Activated T-helper 1 cell treated with anti-CD3 and anti-CD28 coated beads, Interleukin-12 subunit alpha, Interleukin-12 subunit beta, Interleukin-2, Interleukin-4 antibody, amounts not matched to agents 30 ng/mL and 10 ng/mL and 1 ng/mL, durations not matched to agents 14 hours and 24 hours and 36 hours (primary cell): ENCODE measurements at places on chromosomes 2 and 18.

DNA sequence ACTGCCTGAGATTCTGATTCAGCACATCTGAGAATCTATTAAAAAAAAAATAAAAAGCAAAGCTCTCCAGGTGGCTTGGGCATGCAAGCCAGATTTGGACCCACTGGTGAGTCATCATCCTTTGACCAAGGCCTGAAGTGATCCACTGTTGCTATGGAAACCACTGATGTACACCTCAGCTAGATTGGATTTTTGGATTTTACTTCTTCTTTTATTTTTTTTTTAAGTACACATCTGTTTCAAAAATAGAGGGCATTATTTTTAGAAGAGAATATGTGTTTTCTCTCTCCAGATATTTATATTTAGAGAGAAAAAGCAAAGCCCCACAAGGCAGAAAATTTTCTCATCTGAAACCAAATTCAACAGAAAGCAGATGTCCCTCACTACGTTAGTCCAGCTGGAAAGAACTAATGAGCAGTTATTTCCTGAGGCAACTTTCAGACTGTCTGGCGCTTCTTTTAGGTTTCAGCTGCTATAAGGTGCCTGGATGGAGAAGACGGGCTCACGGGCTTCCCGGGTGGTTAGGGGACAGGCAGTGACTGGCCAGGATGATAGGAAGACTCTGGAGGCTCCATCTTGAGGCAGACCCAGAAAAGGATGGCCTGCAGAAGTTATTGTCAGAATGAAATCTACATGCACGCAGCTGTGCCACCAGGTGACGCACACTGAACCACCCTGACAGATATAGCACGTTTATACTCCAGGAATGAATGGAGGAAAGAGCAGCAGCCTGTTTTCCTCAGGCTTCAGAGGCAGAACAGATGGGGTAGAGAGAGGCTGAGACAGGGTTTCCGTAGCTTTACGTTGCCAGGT, 50.5 kb downstream of the MRPL35 start:
- H3K27me3 ChIP-seq, result peaks cover 10% of the 10 kb centered on the region
- H3K4me3 ChIP-seq, result no peak overlapping the region
- DNase-seq, result no peak
- H3K36me3 ChIP-seq, result no peaks in the 10 kb centered on the region

- no peak overlapping the region for H3K27ac ChIP-seq
- no peaks in the 10 kb centered on the region for H3K27me3 ChIP-seq
- no peaks in the 10 kb centered on the region for H3K36me3 ChIP-seq
- no peak overlapping the region for H3K4me3 ChIP-seq
Measured at GRCh38 chr2:196362973-196363549, 191.7 kb upstream of the STK17B start.

GRCh38 chr2:67389286-67389685, 7.8 kb upstream of the ETAA1 start:
- no peak overlapping the region for H3K27ac ChIP-seq
- no peaks in the 10 kb centered on the region for H3K27me3 ChIP-seq
- no peak overlapping the region for H3K4me3 ChIP-seq
- DNase-seq, result no peak
- H3K36me3 ChIP-seq, result no peaks in the 10 kb centered on the region
- H3K4me1 ChIP-seq, result no peaks in the 10 kb centered on the region

- H3K4me3 ChIP-seq, result no peak overlapping the region
- DNase-seq, result peak; percentile 36
- peaks cover 2% of the 10 kb centered on the region for H3K27me3 ChIP-seq
- H3K27ac ChIP-seq, result no peak overlapping the region
- no peaks in the 10 kb centered on the region for H3K36me3 ChIP-seq
- peaks cover 11% of the 10 kb centered on the region for H3K4me1 ChIP-seq
Measured at GRCh38 chr2:164910101-164910899, 45.0 kb downstream of the SLC38A11 start.

DNA sequence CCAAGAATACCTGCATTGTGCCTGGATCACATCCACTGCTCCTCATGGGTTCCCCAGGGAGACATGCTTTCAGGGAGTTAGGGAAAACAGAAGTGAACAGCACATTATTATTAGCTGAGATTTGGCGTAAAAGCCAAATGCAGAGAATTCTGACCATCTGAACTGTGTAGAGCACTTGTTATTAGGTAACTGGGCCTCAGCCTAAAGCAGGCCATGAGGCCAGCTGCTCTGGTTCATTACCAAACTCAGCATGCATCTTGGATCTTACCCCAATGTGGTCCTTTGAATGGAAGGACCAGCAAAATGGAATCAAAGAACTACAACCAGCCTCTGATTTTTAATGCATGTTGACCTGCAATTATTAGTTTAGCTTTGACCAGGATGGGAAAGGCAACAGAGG, 322.3 kb downstream of the KCNS3 start:
- no peak overlapping the region for H3K4me3 ChIP-seq
- DNase-seq, result no peak
- peaks cover 4% of the 10 kb centered on the region for H3K27me3 ChIP-seq
- no peaks in the 10 kb centered on the region for H3K4me1 ChIP-seq
- no peak overlapping the region for H3K27ac ChIP-seq

DNA sequence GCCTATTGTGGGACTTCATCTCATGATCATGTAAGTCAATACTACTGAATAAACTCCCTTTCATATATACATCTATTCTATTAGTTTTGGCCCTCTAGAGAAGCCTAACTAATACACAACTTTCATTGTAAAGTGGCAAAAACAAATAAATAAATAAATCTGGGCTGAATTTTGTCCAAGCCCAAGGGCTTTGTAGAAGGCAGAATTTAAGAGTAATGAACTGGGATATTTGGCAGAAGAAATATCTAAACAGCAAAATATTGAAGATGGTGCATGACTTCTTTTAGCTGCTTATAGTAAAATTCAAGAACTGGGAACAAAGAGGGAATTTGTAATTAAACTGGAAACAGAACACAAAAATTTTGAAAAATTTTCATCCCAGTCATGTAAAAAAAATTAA, 246.7 kb upstream of the GULP1 start:
- no peaks in the 10 kb centered on the region for H3K27me3 ChIP-seq
- no peak overlapping the region for H3K27ac ChIP-seq
- no peak for DNase-seq
- no peaks in the 10 kb centered on the region for H3K36me3 ChIP-seq

- H3K27ac ChIP-seq, result no peak overlapping the region
- no peaks in the 10 kb centered on the region for H3K4me1 ChIP-seq
- H3K4me3 ChIP-seq, result no peak overlapping the region
- H3K36me3 ChIP-seq, result no peaks in the 10 kb centered on the region
- DNase-seq, result no peak
Measured at GRCh38 chr2:139813340-139813739, 1033.2 kb upstream of the NXPH2 start.

GRCh38 chr18:43312891-43313290, 35.6 kb upstream of the SYT4 start:
- no peaks in the 10 kb centered on the region for H3K4me1 ChIP-seq
- H3K4me3 ChIP-seq, result no peak overlapping the region
- H3K27ac ChIP-seq, result no peak overlapping the region
- H3K36me3 ChIP-seq, result no peaks in the 10 kb centered on the region
- no peak for DNase-seq
- no peaks in the 10 kb centered on the region for H3K27me3 ChIP-seq
